ENCODE measurements at places on chromosomes 6 and 20.

DNA sequence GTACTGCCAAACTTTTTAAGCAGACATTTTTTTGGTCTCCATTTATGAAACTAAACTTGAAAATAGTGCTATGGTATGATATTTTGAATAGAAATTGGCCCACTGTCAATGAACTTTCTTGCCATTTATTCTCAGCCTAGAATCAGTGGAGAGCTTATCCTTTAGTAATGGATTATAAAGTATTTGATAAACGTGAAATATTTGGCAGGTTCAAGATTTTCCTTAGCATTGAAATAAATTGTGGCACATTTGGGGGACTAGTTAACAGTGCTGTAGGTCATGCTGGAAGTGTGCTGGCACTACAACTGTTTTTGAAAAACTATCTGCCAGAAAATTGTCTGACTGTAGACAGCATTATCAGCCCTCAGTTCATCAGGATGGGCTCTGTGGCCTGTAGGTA, 2.1 kb downstream of the PRSS35 start:
- no peak for DNase-seq

GRCh38 chr6:43532201-43532600, 15.3 kb downstream of the POLR1C start:
- no peak for DNase-seq

- DNase-seq = no peak
Measured at GRCh38 chr6:97240222-97240621, 42.8 kb downstream of the MMS22L start.

DNA sequence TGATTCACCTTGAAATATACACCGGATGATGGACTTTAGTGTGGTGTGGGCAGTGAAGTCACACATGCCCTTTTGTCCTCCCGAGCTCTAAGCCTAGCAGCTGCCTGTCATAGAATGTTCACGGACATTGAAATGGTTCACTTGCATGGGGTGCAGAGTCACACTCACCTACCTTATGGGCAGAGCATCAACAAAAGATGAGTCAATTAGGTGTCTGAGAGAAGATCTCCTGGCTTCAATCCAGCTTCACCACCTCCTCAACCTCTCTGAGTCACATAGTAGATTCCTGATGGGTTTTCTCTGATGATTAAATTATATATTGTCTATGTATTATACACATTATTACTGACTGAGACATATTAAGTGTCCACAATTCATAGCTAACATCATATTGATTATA, 48.1 kb upstream of the HLA-E start:
- DNase-seq = no peak

DNA sequence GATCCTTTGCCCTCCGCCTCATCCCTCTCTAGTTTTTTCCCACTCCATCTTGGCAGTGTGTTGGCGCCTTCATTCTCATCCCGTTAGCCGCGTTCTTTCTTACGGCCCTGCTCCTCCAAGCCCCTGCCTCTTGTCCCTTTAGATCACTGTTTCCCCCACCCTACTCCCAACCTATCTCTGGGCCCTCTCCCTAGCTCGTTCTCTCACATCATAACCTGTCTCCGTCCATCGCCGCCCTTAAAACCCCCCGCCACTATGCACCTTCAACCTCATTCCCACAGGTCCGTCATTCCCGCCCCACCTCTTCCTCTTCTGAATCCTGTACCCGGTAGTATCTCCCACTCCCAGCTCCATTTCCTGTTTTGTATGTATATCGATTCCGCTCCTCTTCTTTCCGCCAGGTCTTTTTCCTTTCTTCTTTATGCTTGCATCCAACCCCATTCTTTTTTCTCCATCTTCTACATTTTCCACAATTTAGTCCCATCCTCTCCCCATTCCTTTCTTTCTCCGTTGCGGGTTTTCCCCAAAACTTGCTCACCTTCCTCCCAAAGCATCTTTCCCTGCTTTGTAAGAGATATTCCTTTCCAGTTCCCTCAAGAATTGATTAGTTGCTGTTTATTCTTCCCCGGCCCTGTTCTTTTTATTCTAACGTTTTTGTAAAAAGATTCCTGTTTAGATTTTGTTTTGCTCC, 671 bp downstream of the EFHC1 start:
- DNase-seq = peak; percentile 66

GRCh38 chr20:10469599-10469998, 34.5 kb downstream of the SLX4IP start:
- DNase-seq = peak; percentile 88

GRCh38 chr20:40812415-40812925, 123.4 kb upstream of the MAFB start:
- no peak for DNase-seq

DNA sequence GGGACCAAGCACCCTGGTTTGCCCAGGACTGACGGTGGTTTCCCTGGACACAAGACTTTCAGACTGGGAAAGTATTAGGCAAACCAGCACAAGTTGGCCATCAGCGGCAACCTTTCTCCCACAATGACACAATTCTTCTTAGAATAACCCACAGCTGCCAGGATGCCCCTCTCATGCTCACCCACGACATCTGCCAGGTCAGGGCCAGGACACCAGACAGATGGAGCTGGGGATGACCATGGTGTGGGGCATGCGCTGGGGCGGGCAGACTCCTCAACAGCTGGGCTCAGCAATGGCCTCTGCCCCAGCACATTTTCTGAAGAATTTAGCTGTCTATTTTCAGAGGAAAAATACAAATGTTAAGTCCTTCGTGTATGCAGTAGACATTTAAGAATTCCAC, 226.4 kb downstream of the FNDC1 start:
- no peak for DNase-seq

DNA sequence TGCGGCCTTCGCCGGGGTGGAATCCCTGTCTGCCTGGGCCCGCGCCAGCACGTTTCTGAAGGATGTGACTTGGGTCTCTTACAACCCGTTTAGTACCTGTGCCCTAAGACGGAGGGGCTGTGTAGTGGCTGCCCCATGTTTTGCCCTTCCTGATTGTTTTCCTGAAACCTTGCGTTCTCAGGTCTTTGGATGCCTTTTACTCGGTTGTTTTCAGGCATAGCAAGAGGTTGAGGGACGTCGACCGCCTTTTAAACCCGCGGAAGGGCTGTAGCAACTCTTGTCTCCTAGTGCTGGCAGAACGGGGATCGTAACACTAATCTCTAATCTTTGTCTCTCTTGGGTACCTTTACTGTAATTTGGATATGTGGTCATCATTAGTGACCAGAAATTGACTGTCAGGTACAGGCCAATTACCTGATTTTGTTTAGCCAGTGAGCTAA, 706 bp upstream of the NANP start:
- DNase-seq = no peak

GRCh38 chr20:56513161-56514150, 11.1 kb upstream of the FAM209A start:
- DNase-seq = no peak

- DNase-seq = peak; percentile 29
Measured at GRCh38 chr20:63037669-63038268, 31.0 kb upstream of the BHLHE23 start.

- no peak for DNase-seq
Measured at GRCh38 chr20:19522071-19522801, 235.8 kb upstream of the RIN2 start.

DNA sequence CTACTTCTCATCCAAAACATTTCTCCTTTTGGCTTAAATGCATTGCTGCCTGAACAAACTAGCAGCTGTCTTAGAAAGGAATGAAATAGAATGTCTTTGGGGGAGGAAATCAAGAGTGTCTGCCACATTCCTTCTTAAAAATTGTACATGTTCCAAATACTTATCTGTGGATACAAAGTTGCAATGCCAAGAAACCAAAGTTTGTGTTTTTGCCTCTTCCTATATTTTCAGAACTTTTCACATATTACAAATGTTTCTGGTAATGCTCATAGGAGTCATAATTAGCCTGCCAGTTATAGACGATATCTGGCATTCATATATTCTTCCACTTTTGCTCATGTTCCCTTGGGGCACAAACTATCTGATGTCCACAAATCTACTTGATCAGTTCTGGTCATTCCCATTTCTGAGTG, 165.5 kb upstream of the BMP5 start:
- DNase-seq = no peak

GRCh38 chr6:14502551-14502950, 385.0 kb downstream of the CD83 start:
- DNase-seq = no peak

- DNase-seq = no peak
Measured at GRCh38 chr20:19114410-19114809, 98.0 kb upstream of the SLC24A3 start.

DNA sequence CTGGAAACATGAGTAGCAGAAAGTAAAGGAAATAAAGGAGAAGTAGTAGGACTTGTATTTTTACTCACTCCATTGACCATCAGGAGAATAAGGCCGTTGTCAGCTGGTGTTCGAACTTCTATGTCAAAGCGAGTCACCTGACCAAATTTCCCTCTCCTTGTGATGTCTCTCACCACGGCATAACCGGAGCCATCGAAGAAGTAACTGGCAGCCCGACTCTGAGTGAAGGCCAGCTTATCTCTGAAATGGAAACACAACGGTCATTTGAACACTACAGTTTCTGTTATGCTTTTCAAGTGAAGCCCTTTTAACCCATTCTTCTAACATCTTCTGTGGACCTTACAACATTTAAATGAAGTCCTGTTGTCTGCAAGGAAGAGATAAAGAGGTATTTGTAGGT, 51.7 kb downstream of the FAM229B start:
- DNase-seq = no peak

DNA sequence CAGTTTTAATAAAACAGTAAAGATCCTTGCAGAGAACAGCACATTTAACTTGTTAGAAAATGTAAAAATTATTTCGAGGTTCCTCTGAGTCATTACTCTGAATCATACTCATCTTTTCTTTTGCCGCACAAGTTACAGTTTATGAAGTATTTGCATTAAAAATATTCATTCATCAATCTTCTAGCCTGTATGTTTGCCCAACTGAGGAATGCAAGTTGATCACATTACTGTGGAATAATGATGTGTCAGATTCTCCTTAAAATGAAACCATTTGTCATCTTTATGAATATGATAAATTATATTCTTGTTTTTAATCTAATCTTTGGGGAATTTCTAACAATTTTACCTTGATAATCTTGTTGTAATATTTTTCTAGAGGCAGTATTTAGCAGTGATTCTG, 340.4 kb upstream of the OPRM1 start:
- DNase-seq = no peak

- peak; percentile 70 for DNase-seq
Measured at GRCh38 chr6:16985513-16986284, 116.2 kb upstream of the STMND1 start.

GRCh38 chr20:23061734-23062561, 12.5 kb upstream of the THBD start:
- peak; percentile 78 for DNase-seq

DNA sequence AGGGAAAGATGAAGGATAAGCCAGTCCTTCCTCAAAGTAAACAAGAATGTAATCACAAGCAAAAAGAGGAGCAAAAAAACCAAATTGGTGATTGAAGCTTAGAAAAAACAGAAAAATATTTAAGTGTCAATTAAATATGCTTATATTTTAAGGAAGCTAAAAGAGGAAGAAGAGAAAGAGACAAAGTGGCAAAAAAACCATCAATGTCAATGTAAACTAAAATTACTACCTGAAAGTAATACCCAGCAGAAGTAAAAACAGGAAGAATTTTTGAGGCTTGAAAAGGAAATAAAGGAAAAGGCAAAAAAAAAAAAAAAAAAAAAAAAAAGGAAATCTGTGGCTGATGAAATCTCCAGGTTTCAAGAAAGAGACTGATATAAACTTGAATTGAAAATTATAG, 36.2 kb upstream of the OGFRL1 start:
- no peak for DNase-seq

DNA sequence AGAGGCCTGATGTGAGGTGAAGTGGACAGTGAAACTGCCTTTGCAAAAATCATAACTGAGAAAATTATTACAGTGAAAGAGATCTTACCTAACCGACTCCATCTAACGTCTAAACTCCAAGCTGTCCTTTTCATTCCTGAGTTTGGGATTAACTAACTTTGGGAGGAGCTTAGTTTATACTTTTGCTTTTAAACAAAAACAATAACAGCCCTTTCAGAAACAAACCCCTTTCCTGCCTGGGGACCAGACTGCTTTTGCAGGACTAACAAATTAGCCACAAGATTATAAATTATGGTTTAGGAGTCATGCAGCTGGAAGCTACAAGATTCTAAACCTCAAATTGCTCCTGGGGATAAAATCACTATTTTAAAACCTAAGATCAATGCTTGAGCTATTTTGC, 38.6 kb upstream of the HFE start:
- DNase-seq = no peak

GRCh38 chr20:11698124-11698523, 219.6 kb upstream of the BTBD3 start:
- no peak for DNase-seq

- no peak for DNase-seq
Measured at GRCh38 chr6:123168892-123169773, 173.1 kb downstream of the CLVS2 start.

DNA sequence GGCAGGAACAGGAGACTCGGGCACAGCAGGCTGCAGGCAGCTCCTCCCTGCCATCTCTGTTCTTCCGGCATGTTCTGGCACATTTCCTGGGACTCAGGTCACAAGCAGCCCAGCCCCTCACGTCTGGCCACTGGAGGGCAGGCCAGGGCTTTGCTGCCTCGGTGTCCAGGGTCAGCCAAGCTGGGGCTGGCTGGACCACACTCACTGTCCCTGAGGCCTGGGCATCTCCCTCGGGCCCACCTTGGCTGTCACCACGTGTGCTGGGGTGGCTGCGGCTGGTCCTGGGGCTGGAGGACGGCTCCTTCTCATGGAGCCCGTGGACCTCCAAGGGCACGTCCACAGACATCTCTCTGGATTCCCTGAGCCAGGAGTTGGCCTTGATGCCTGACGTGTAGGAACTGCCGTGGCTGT, 18.5 kb downstream of the FRMD1 start:
- DNase-seq = no peak

DNA sequence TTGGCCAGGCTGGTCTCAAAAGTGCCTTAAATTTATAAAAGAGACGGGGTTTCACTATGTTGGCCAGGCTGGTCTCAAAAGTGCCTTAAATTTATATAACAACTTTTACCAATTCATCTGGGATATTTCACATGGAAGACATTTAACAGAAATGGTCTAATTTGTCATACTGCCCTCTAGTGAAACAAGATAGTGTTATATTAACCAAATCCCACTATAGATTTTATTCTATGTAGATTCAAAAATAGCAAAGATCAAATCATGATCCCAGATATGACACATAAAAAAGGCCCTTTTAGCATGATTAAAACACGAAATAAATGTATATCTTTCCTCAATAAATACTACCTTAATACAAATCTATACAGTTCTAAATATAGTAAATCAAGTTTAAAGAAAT, 102.8 kb upstream of the TFAP2D start:
- DNase-seq = no peak

DNA sequence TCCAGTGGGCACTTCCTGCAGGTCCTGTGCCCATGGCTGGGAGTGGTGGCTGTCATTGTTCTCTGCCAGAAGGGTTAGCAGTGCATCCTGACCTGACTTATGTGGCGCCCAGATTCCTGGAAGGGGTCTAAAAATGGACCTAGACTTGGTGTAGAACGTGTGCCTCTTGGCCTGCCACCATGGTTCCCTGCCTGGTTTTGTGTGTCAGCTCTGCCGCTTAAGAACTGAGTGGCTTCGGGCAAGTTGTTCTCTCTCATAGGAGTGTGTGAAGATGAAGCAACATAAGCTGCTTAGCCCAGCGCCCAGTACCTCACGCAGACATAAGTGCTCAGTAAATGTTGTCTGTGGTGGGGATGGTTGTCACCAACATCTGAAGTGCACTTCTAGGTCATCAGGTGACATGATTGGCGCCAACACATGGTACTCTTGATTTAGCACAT, 52.1 kb downstream of the PTPN1 start:
- DNase-seq = no peak

All from sigmoid colon (tissue), 7 donors.